Kidney capillary endothelial cell (primary cell): ENCODE measurements at places on chromosomes 4 and X.

GRCh38 chrX:101442085-101442484, 34.1 kb downstream of the HNRNPH2 start:
- no peak for DNase-seq

- DNase-seq = no peak
Measured at GRCh38 chr4:153204728-153205648, 745 bp downstream of the TRIM2 start.

DNA sequence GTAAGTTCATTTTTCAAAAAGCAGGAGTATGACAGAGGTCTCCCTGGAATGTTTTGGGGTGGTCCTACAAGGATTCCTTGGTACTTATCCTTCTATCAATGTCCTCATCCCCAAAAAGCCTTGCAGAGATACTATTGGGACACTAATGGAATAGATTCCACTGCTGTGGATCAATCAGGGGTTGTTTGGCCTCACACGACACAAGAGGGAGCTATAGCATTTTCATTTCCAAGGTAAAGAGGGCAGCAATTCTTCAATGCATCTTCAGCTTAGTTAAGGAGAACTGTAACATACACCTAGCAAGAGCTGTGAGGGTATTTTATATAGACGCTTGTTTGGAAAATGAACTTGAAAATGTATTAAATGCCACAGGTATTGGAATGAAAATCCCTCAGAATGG, 50.9 kb downstream of the USP26 start:
- DNase-seq = no peak

DNA sequence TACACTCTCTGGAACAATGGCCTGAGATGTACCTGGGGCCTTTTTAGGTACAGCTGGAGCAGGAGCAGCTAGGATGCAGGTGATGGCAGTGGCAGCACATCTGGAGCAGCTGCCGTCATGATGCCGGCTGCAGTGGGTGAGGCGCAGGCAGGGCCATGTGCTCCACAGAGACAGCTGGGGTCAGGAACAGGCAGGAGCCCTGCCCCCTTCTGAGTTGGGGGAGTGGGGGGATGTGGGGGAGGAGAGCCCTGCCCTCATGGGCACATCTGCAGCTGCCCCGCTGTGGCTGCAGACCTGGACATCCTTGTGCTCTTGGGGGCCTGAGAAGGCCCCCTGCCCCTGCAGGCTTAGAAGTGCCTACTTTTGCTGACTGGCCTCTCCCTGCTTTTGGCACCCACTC, 352.8 kb upstream of the PABPC5 start:
- no peak for DNase-seq

DNA sequence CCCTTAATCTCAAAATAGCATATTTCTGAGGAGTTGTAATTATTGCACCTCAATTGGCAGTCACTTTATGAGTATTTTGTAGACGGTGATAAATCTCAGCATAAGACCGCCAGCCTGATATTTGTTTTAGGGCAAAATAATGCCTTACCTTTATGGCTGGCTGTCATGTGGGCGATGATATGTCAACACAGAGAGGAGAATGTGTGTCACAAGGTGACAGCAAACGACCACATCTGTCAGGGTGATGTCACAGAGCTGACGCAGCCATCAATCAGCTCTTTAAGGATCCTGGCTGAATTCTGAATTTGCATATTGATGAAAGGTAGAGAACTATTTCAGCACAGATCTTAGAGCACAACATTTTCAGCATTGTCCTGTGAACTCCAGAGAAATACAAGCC, 209.7 kb downstream of the CEP135 start:
- DNase-seq = no peak

- DNase-seq = no peak
Measured at GRCh38 chrX:70525733-70526132, 81.1 kb downstream of the DLG3 start.

GRCh38 chrX:11724122-11725017, 33.7 kb upstream of the MSL3 start:
- DNase-seq = peak; percentile 26

DNA sequence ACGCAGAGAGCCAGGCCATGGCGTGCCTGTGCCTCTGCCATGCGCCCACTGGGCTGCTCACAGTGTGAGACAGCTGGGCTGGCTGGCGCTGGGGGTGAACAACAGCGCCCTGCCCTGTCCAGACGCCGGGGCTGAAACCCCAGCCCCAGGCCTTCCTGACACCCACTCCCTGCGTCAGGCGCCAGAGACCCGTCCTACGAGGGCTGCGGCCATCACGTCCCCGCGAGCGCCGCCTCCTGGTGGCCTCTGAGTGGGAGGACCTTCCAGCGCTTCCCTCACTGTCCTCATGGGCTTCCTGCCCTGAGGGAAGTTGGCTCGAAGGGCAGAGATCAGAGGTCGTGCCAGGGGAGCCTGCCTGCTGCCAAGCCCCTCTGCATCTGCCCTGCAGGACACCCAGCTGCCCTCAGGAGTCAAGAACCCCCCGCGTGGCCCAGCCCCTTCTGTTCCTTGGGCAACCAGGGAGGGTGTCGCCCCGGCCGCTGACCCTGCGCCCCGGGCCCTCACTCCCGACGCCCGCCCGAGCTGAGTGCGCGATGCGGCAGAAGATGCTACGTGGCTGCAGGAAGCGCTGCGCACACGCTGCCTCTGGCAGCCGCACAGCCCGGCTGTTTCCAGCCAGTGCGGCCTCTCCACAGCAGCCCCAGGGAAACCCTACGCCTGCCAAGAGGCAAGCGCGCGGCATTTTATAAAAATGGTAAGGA, 16.2 kb downstream of the NELFA start:
- DNase-seq = no peak

DNA sequence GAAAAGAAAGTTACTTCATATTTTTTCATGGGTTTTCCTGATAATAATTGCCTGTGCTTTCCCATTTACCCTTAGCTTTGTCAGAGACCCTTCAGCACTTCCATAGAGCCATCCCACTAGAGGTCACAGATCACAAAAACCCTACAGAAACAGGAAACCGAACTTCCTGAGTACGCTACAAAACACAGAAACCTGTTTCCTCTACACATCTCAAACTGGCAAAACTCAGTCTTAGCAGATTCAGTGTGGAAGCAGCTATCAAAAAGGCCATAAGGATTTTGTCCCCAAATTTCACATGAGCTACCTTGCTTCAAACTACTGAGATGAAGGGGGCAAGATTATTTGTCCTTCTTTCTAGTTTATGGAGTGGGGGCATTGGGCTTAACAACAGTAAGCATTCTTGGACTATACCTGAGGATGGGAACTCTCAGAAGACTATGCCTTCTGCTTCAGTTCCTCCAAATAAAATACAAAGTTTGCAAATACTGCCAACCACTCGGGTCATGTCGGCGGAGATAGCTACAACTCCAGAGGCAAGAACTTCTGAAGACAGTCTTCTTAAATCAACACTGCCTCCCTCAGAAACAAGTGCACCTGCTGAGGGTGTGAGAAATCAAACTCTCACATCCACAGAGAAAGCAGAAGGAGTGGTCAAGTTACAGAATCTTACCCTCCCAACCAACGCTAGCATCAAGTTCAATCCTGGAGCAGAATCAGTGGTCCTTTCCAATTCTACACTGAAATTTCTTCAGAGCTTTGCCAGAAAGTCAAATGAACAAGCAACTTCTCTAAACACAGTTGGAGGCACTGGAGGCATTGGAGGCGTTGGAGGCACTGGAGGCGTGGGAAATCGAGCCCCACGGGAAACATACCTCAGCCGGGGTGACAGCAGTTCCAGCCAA, at the start of gene MMRN1:
TSS of gene MMRN1 (plus strand) at position 206 of the 902 bp plus-strand sequence. CDS start at position 324, 118 bp downstream.
- DNase-seq = peak; percentile 57

DNA sequence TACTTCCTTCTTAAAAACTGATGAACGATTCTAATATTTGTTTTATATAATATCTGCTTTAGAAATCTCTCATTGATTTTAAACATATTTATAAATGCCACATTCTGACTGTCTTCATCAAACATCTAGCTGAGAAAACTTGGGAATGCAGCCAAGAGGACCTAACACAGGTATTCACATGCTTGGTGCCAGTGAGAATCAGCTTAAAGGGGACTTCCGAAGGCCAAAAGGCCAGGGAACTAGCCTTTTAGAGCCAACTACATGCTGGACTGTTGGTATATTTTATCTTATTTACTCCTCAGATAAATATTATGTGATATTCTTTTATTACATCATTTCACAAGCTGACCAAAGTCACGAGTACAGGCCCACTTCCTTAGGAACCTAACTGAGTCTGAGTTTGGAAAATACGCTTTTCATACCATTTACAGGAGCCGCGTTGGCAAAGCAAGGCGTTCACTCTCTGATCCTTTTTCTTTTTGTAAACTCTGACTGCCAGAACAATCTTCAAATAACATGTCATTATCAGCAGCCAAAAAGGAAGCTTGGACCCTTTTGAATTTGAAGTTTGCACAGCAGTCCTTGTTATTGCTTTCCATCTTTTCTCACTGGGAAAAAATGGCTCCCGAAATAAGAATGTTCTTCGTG, 41.1 kb upstream of the PDLIM3 start:
- no peak for DNase-seq

DNA sequence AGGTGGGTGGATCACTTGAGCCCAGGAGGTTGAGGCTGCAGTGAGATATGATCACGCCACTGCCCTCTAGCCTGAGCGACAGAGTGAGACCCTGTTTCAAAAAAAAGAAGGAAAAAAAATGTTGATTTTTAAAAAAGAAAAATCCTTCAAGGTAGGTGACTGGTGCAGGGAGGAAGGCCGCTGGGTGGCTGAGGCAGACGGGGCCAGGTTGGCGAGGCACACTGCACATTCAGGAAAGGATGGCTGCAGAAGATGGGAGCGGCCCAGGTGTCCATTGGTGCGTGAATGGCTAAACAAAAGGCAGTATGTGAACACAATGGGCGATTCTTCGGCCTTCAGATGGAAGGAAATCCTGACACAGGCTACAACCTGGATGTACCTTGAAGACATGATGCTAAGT, 30.4 kb downstream of the DCTD start:
- no peak for DNase-seq

GRCh38 chrX:152930516-152930915, 32.6 kb downstream of the ZNF185 start:
- no peak for DNase-seq
